Subcutaneous preadipocyte (primary cell): ENCODE measurements at places on chromosomes 4 and X. TPM values are rescaled to one million over a fixed set of nuclear protein-coding genes. Genes with fewer than 3 reads are reported as not detected.

CT45A5 gene
- not detected in 2 replicates for total RNA-seq

NAT8L gene
- total RNA-seq: under 0.01 TPM in 2 replicates

STARD8 gene
- total RNA-seq: 0.59 and 0.73 TPM in 2 replicates

HELT gene
- total RNA-seq: not detected in 2 replicates

DUSP21 gene
- not detected in 2 replicates for total RNA-seq

CSAG1 gene
- not detected in 2 replicates for total RNA-seq

UNC5C gene
- under 0.01 TPM in 2 replicates for total RNA-seq

PDK3 gene
- total RNA-seq: 5.1 and 6.6 TPM in 2 replicates

TMSB15B gene
- 1.6 and 3.3 TPM in 2 replicates for total RNA-seq
